NCI-H748 treated with DMSO at 0.1 percent for 48 hours (cell line): ENCODE measurements at places on chromosomes 13 and 19.
A peak's percentile ranks its signal among the peaks of the same experiment; 100 is the strongest.

GRCh38 chr13:30301827-30302226, 5.5 kb downstream of the KATNAL1 start:
- peak; percentile 98 for DNase-seq

DNA sequence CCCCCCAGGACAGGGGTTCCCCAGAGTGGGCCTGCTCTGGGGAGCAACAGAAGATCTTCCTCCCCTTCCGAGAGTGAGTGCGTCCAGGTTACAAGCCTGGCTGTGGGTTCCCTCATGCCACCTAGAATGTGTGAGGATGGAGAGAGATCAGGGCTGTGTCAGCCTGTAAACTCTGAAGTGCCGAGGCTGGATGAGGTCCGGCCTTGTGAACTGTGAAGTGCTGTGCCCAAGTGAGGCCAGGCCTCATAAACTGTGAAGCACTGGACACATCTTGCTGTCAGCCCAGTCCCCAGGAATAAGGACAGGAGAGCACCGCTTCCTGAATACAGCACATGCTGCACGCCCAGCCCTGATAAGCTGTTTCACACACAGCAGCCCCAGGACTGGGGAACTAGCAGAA, 7.6 kb downstream of the KCNN1 start:
- DNase-seq, result no peak

- DNase-seq, result no peak
Observed at GRCh38 chr13:44698066-44698465, 121.9 kb upstream of the TSC22D1 start.

GRCh38 chr13:53822136-53822535, 793.5 kb downstream of the OLFM4 start:
- no peak for DNase-seq

DNA sequence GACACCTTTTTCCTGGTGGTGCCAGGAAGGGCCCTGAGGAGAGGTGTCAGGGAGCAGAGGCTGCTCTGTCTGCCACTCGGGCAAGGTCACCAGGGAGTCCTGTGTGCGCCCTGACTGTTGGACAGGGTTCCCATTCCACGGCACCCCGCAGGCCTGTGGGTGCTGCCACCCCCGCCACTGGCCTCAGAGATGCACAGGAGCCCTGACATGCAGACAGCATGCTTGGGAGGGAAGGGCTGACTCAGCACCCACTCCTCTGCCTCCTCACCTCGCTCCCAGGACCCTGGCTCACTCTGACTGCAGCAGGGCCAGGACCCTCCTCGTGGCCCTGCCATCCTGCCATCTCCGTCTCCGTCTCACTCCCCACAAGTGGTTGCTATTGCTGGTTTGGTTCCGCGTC, 25.3 kb downstream of the MAU2 start:
- DNase-seq, result no peak

DNA sequence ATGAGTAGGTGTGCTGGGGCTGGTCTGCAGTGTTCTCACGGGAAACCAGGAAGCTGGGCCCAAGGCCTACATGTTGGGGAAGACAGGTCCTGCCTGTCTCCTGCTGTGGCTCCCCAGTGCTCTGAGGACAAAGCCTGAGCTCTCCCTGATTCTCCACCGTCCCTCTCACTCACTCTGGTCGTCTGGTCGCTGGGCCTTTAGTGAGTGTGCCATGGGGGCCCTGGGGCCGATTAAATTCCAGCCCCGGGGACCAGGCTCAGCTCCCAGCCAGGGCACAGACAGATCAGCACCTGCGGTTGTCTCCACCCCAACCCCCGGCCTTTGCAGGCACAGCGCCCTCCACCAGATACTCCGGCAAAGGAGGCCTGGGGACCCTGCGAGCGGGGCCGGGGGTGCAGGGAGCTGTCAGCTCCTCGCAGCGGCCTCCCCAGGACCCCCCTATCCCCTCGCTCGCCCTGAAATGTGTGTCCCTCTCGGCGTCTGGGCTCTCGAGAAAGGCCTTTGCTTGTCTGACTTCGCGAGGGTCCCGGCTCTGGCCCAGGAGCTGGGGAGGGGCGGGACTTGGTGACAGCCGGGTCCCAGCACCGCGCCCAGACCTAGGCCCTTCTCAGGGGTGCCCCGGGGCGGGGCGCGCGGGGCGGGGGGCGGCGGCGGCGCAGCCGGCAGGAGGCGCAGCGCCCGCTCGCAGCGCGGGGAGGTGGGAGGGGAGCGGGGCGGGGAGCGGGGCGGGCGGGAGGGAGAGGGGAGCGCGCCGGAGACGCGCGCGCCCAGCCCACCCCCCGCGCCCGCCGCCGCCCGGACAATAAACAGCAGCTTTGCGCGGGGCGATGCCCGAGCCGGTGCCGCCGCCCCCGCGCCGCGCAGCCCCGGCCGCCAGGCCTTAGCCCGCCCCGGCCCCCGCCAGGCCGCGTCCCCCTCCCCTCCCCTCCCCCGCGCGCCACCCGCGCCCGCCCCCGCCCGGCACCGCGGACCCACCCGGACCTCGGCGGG, at the start of gene PALM:
Gene PALM, plus strand, starts transcription at position 782 of the 990 bp plus-strand sequence. CDS start 212 bp downstream, outside the sequence.
- DNase-seq, result no peak

- DNase-seq, result no peak
Observed at GRCh38 chr19:805600-806550, 8.6 kb downstream of the PTBP1 start.

GRCh38 chr13:86906127-86906874, 764.9 kb upstream of the SLITRK5 start:
- no peak for DNase-seq

GRCh38 chr19:38683393-38684077, 36.1 kb downstream of the ACTN4 start:
- DNase-seq, result no peak

- DNase-seq, result no peak
Observed at GRCh38 chr13:112078879-112079531, 12.1 kb downstream of the SOX1 start.

GRCh38 chr13:46489586-46490023, 63.4 kb upstream of the LRCH1 start:
- no peak for DNase-seq

GRCh38 chr13:111950697-111951096, 116.3 kb upstream of the SOX1 start:
- no peak for DNase-seq

GRCh38 chr13:76965759-76966421, 17.6 kb downstream of the ACOD1 start:
- no peak for DNase-seq

DNA sequence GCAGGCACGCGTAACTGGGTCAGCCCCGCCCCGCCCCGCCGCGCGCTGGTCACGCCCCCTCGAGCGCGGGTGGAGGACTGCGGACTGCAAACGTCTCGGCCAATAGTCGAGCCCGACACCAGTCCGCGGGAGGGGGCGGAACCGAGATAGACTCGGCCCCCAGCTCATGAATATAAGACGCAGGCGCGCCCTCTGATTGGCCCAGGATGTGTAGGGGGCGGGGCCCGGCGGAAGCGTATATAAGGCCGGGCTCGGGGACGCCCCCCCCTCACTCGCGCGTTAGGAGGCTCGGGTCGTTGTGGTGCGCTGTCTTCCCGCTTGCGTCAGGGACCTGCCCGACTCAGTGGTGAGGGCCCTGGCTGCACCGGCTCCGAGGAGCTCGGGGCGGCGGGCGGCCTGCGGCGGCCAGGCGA, at the start of gene CIRBP:
Gene CIRBP, plus strand, starts transcription at position 268 of the 413 bp plus-strand sequence. CDS start 1,602 bp downstream, outside the sequence.
- peak; percentile 81 for DNase-seq

- no peak for DNase-seq
Observed at GRCh38 chr13:98665638-98665995, 86.9 kb downstream of the SLC15A1 start.

- DNase-seq, result no peak
Observed at GRCh38 chr13:94479616-94480015, at the start of gene DCT. TSS of gene DCT (minus strand) at chr13:94479682. CDS start at chr13:94479255, 427 bp downstream.

DNA sequence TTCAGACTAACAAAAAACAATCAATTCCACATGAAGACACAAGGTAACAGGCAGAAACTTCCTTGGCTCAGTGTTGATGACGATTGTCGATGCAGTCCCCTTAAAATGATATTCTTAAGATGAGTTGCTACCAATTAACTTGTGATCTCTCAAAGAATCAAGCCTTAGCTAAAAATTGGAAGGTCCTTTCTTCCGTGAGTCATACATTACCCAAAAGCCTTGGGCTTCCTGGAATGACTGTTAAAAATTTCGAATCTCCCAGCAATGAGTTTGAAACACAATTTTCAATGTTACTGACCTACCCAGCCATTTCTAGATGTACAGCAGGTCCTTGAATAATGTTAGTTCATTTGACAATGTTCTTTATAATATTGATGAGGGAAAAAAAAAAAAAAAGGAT, 28.0 kb upstream of the RB1 start:
- DNase-seq, result no peak

DNA sequence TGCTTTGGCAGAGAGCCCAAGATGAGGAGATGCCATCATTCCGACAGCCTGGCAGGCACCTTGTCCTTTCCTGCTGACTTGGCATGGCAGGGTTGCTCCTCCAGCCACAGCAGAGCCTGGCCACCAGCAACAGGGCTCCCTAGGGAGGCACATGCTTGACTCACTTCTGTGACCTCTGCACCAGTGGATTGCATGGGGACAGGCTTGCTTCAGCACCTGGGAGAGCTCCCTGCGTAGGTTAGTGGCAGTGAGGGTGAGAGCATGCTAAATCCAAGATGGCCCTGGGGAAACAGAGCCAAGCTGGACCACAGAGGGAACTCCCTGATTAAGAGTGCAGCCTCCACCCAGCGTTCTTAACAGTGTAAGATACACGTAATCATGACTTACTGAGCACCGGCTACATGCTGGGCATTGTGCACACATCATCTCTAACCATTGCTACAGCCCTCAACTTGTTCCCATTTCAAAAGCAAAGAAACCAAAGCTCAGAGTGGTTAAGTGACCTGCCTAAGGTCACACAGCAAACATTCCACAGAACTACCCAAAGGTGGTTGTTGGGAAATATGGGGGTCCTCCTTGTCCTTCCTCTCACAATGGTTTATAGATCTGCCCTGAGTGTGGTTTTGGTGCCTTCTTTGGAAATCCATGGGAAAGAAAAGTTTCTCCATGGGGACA, 116.6 kb upstream of the UQCRFS1 start:
- no peak for DNase-seq

DNA sequence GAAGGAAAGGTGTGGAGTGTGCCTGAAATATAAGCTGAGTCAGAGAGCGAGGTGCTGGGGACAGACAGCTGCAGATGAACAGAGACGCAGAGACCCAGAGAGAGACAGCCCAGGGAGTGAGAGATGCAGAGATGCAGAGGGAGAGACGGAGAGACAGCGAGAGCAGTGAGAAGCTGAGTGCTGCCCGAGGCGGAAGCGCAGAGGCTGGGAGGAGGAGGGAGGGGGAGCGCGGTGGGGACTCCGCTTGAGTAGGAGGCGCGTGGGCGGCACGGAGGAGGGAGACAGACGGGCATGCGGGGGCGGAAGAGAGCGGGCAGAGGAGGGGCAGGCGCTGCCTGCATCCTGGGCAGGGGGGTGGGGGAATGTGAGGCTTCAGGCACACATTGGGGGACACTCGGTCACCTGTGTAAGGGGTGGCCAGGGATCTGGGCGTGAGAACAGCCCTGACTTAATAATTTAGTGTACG, 25.7 kb downstream of the SLC8A2 start:
- peak; percentile 38 for DNase-seq

DNA sequence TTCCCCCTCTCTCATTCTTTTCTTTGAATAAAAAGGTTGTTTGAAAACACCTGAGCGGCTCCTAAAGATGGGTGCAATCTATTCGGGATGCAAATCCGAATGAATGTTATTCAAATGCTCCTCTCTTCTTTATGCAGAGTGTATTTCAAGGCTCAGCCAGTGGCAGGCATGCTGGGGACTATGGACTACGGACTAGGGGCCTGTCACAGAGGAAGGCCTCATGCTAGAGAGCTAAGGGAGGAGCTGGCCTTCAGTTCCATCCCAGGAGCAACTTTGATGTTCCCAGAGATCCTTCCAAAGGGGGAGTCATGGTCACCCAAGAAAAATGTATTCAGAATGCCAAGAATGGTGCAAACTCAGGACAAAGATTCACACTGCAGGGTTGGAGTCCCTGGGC, 9.3 kb downstream of the ALOX5AP start:
- DNase-seq, result no peak
